SJSA1 (cell line): ENCODE measurements at places on chromosomes 5 and 9. TPM values are rescaled to one million over a fixed set of nuclear protein-coding genes. Genes with fewer than 3 reads are reported as not detected.

DNA sequence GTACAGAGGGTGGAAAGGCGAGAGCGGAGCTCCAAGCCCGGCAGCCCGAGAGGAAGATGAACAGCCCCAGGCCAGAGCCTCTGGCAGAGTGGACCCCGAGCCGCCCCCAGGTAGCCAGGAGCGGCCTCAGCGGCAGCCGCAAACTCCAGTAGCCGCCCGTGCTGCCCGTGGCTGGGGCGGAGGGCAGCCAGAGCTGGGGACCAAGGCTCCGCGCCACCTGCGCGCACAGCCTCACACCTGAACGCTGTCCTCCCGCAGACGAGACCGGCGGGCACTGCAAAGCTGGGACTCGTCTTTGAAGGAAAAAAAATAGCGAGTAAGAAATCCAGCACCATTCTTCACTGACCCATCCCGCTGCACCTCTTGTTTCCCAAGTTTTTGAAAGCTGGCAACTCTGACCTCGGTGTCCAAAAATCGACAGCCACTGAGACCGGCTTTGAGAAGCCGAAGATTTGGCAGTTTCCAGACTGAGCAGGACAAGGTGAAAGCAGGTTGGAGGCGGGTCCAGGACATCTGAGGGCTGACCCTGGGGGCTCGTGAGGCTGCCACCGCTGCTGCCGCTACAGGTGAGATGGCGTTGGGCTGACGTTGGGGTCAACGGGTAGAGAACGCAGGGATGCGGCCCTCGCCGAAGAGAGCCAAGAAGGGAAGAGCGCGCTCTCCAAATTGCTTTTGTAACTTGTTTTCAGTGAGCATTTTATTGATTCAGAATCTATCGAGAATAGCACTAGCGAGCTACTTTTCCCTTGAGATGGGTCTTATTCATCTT is at the start of gene PTGER4:
Gene PTGER4, plus strand, starts transcription at position 3 of the 769 bp plus-strand sequence. CDS start 1,079 bp downstream, outside the sequence.
- DNase-seq = peak; percentile 18

The AK1 gene
- total RNA-seq = 32.6 and 32.7 TPM in 2 replicates

The NELFB gene
- 35.2 and 41.9 TPM in 2 replicates for total RNA-seq

- no peak for DNase-seq
Observed at GRCh38 chr5:135369952-135370351, 29.1 kb downstream of the MACROH2A1 start.

DNA sequence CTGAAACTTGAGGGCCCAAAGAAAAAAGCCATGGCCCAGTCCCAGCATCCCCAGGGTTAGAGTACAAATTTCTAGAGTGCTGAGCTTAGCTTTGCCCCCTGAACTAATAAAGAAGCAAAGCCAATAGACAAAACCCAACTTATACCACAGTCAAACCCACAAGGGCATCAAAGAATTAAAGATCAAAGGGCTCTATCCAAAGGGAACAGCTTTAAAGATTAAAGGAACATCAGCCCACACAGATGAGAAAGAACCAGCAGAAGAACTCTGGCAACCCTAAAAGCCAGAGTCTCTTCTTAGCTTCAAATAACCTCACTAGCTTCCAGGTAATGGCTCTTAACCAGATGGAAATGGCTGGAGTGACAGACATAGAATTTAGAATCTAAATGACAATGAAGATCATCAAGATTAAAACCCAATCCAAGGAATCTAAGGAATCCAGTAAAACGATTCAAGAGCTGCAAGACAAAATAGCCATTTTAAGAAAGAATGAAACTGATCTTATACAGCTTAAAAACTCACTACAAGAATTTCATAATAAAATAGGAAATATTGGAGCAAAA is 93.9 kb downstream of the YIPF5 start:
- no peak for DNase-seq

The TMEM174 gene
- not detected in 2 replicates for total RNA-seq

The BHMT gene
- not detected in 2 replicates for total RNA-seq

The ADRB2 gene
- total RNA-seq = 13.8 and 14.9 TPM in 2 replicates

The SLC24A2 gene
- not detected in 2 replicates for total RNA-seq
